ENCODE measurements at places on chromosomes 2 and 18.

DNA sequence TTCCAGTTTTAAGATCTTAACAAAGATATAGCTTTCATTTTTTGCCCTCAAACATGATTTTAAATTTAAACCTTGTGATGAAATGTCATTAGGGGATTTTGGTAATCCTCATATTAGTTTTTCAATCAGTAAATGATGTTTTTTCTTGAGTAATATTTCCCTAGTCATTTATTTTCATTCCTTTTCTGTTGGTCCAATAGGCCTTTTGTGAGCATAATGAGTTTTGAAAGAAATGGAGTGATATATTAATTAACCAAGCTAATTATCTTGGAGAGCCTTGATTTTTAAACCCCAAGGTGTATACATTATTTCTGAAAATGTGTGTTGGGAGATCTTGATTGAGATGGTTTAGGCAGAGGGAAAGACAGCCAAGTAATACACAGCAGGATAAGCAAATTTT is 46.3 kb downstream of the DCC start:
- no peak for DNase-seq

GRCh38 chr2:133721118-133721517 is 152.9 kb upstream of the NCKAP5 start:
- DNase-seq = no peak

GRCh38 chr2:198775737-198776136 is 682.0 kb downstream of the SATB2 start:
- DNase-seq = no peak

GRCh38 chr18:23924813-23925212 is 89.7 kb upstream of the TTC39C start:
- no peak for DNase-seq

DNA sequence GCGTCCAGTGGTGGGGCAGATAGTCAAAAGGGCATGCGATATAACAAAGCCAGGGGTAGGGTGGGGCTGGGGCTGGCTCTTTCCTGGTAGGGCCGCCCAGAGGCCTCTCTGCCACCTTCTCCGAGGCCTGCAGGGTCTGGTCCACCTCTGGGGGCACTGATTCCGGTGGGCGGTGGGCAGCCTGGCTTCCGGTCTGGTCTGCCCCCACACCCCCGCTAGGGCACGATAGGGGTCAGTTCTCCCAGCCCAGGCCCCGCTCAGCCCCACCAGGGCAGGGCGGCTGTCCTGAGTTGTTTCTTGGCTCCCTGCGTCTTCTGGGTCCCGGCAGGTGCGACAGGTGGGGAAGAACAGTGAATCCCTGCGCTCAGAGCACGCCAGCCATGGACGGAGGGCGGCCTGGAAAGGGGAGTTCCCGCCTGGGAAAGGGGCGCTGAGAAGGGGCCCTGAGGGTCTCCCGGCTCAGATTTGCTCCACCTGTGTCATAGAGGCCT is 707 bp upstream of the ERFE start:
- DNase-seq = no peak

Data from femur (tissue), 1 donor.